ENCODE measurements at places on chromosomes 1 and 21.

DNA sequence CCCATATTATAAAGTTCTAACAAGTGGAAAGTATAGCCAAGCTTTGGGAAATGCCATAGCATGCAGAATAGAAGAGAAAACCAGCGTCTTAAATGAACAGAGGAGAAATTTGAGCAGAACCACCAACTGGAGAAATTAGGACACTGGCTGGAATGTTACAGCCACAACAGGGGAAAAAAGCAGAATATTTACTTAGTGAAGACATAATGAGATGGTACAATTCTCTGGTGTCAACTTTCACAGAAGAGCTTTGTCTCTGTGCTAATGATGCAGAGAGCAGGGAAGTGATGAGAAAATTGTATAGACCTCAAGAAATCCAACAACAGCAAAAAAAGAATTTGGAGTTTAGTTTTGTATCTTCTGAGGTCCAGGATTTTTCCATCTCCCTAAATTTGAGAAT lies 249.7 kb downstream of the KIF26B start:
- no peak for ATAC-seq

DNA sequence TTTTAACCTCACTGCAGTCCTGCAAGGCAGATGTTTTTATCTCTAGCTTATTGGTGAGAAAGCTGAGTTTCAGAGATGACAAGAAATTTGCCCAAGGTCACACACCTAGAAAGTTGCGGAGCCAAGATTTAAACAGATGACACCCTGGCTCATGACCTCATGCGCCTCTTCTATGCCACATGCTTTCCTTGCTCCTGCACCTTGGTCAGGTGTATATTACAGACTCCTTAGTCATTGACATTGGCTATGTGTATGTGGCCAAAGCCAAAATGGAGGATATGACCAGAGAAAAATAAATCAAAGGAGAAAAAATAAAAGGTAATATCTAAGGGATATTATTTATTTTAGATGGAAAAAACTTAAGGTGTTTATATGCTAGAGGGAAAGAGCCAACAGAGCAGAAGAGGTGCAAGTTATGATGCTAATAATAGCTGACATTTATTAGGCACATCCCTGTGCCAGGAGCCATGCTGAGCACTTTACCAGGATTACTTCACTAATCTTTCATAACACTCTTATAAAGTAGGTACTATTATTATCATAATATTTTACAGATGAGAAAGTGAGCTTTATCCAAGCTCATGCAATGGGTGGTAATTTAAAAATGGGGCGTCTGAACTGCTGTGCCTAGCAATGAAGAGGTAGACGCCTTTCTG lies 13.8 kb upstream of the MYOC start:
- no peak for ATAC-seq

DNA sequence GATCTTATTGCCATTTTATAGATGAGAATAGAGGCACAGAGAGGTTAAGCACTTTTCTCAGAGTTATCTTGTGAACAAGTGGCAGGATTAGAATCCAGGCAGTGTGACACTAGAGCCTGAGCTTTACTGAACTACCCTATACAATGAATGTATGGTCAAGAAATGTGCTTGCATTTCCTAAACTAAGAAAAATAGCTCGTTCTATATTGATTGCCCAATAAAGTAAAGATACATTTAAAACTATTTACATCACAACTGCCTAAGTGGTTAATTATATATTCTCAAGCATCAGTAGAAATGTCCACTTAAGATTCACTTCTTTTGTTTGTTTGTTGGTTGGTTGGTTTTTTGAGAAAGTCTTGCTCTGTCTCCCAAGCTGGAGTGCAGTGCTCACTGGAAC lies 91.6 kb downstream of the ZFYVE9 start:
- no peak for ATAC-seq

DNA sequence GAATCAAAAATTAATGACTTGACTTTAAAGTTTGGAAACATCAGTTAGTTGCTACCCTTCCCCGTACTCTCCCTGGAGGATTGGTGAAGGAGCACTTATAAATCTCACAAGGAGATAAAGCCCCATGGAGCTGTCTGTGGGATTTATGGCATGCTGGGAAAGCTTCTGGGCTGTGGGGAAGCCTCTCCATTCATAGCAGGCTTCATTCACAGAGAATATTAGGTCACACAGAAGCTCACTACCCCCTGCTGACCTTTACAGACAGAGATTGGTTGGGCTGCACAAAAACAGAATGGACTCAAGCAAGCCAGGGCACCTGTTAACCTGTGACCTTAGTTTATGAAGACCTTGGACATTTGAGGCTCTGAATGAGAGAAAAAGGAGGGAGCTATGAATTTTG lies 32.1 kb downstream of the RGL1 start:
- no peak for ATAC-seq

GRCh38 chr1:35452106-35452774 lies 105.0 kb downstream of the KIAA0319L start:
- ATAC-seq = peak; percentile 72

Measured in SK-N-SH treated with all-trans-retinoic acid at 6 μM for 48 hours (cell line).